A549 treated with Hydrocortisone at 1 μM for 4 hours (cell line): ENCODE measurements at places on chromosomes 1 and 21. TPM values are rescaled to one million over a fixed set of nuclear protein-coding genes. Genes with fewer than 3 reads are reported as not detected.

HHAT gene
- total RNA-seq = 1.3 to 1.9 TPM (median 1.6 TPM) in 5 replicates

LIN28A gene
- not detected in 5 replicates for total RNA-seq

TRMT13 gene
- total RNA-seq = 5.1 to 9.3 TPM (median 5.9 TPM) in 5 replicates

ELF3 gene
- total RNA-seq = 112 to 157 TPM (median 146 TPM) in 5 replicates

CHAF1B gene
- total RNA-seq = 10.9 to 12.7 TPM (median 12.1 TPM) in 5 replicates
